ENCODE measurements at places on chromosomes 7 and 10.

- peak; percentile 45 for DNase-seq
Measured at GRCh38 chr7:32059289-32060011, 10.8 kb downstream of the PDE1C start.

DNA sequence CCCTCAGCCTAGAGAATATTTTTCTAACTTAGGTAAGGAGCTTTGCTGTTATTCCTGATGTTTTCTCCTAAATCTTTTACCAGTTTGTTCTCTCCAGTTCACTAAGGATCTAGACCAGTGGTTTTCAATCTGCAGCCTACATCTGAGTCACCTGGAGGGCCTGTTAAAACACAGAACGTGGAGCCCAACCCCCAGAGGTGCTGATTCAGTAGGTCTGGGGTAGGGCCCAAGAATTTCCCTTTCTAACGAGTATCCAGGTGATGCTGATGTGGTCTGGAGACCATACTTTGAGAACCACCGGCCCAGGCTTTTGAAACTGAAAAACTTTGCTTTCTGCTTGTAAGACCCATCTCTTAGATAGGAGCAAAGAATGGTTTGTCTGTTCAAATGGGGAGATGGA, 51.2 kb upstream of the KMT2E start:
- no peak for DNase-seq

GRCh38 chr7:91657483-91658071, 222.9 kb downstream of the MTERF1 start:
- peak; percentile 79 for DNase-seq

DNA sequence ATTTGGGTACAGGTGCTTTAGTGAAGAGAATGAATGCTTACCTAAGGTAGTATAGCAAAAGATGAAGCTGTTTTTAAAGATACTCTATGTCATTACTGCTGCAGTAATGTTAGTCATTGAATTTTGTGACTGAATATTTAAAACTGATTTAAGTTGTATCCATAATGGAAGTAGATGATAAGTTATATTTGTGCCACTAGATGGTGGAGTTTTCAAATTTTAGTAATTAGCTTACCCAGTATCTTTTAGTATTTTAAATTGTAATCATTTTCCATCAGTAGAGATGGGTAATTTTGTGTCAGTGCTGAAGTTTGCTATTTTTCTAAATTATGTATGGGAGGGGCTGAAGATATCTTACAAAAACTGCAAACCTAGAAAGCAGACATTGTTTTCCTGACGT, 25.2 kb downstream of the HBP1 start:
- DNase-seq: no peak

- no peak for DNase-seq
Measured at GRCh38 chr10:112230325-112230988, 46.9 kb upstream of the GPAM start.

GRCh38 chr10:1094112-1095057, 38.2 kb downstream of the WDR37 start:
- no peak for DNase-seq

- DNase-seq: no peak
Measured at GRCh38 chr7:22610951-22611757, 111.2 kb upstream of the STEAP1B start.

DNA sequence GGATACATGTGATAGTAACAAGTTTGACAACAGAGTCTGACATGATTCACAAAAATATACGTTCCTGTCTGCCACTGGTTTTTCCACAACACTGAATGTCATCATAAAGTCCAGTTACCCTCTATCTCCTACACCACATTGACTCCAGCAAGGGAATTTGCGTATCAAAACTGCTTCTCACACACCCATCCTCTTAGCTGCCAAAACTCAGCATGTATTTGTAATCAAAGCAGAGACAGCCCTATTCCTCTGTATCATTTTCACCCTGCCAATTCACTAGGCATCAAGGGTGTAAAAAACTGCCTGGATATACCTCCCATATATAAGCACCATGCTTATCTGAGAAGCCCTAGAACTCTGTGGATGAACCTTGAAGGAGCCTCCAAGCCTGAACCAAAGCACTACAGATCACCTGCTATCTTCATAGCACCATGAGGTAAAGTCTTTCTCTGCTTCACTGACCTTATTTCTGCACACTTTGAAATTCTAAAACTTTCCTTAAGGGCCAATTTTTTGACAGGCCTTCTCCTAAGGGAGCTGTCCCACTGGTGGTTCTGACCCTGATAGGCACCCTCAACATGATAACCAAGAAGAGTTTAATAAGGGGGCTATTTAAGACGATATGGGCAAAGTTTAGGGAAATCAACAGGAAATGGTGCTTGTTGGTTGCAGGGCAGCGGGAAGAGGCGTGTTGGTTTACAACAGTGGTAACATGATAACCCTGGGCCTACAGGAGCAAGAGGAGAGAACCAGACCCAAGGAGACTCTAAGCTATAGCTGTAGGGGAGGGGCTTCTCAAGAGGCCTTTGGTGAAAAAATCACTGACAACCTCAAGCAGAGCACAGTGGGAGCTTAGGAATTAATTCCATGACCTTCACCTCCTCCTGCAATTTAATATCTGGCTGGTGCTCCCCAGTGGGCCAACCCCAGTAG, at the start of gene IFIT1B:
Gene IFIT1B, plus strand, starts transcription at position 352 of the 933 bp plus-strand sequence. Its CDS starts 80 bp downstream, at position 432.
- DNase-seq: no peak

- DNase-seq: no peak
Measured at GRCh38 chr7:137978464-137979237, 23.2 kb downstream of the CREB3L2 start.

GRCh38 chr10:70267161-70267933, 16.5 kb downstream of the NPFFR1 start:
- DNase-seq: peak; percentile 78

- DNase-seq: no peak
Measured at GRCh38 chr10:49744924-49745605, 17.1 kb downstream of the OGDHL start.

GRCh38 chr7:16326106-16326505, 95.2 kb downstream of the CRPPA start:
- DNase-seq: no peak

DNA sequence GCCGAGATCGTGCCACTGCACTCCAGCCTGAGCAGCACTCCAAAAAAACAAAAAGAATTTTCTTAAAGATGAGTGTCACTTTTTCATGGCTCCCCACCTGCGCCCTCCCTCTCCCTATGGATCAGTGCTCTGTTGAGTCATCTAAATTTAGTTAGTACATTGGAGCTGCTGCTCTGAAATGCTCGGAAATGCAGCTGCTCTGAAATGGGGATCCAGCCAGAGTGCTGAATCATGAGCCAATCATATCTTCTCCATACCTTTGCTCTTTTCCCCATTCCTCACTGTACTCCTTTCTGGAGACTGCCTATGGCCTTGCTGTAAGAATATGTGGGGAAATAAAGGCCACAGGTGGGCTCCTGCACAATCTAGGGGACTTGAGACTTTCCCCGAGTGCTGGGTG, 188.8 kb downstream of the ZNF438 start:
- no peak for DNase-seq

- no peak for DNase-seq
Measured at GRCh38 chr10:132175408-132175807, 11.3 kb upstream of the DPYSL4 start.

DNA sequence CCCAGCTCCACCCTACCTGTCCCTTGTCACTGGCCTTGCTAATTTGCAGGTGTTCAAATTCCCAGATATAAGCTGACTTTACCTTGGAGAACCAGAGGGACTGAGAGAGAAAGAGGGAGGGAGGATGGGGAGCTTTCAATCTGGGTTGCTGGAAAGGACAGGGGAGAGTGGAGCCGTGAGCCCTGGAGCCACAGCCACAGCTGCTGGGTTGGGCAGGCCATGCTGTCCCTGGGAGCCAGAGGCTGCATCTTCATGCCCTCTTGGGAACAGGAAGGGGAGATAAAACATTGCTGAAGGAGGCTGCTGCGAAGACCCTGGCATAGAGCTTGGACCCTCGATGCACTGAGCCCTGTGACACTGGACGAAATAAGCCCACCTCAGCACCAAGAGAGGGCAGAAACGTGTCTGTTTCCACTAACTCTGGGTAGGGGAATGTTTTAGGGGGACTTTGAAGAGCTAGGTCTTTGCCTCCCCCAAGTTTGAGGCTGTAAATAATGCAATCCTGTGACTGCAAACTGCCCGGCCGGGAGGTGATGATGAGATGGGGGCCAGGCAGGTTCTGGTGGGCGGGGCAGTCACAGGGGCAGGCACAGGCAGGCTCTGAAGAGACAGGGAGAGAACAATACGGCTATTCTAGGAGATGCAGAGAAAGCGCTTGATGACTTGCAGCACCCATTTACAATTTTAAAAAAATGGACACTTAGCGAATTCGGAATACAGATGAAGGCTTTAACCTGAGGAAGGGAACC, 5.8 kb upstream of the JAKMIP3 start:
- DNase-seq: peak; percentile 27

- no peak for DNase-seq
Measured at GRCh38 chr7:30232391-30232790, 52.0 kb upstream of the ZNRF2 start.

- DNase-seq: no peak
Measured at GRCh38 chr10:106525835-106526234, 638.7 kb downstream of the SORCS1 start.

DNA sequence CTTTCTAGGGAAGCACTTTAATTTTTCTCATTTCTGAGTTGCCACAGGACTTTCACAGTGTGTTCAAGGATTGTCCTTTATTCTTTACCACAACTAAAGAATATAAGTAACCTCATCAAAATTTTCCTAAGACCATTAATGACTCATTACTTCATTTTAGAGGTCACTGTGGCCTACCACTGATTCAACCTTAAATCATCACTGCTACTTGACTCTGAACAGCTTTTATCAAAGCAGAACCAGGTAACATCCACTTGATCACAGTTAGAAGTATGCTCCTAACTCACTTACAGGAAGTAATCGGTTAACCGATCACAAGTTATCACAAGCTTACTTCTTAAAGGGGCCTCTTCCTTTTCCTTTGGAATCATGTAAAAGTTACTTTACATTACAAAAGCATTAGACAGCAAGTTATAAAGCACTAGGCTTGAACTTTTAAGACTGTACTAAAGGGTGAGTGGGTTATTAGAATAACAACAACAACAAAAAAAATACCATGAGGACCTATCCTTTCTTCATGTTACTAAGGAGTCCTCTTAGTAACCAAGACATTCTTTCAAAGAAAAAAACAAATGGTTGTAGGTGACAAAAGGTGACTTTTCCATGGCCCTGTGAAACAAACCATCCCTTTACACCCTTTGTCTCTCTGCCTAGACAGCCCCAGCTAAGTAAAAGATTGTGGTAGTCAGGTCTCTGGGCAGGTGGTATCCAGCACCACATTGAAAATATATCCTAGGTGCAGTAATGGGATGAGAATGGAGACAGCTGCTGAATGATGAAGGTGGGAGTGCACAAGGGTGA, 40.0 kb upstream of the PDK4 start:
- DNase-seq: peak; percentile 95

DNA sequence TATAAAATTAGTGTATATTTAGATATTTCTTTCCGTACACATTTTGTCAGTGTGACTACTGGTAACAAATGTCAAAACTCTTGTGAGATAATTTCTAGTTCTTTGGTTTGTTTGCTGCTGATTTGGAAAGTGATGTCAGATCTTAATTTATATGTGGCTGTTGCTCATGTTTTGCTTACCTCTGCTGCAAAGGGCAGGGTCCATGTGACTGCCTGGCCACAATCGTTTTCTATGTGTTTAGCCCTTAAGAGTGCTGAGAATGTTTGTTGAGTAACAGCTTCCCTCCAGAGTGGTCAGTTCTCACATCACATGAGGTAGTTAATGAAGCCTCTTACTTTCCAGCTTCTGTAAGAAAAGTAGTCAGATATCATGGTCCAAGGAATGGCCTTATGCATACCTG, 4.2 kb downstream of the NRBF2 start:
- no peak for DNase-seq

DNA sequence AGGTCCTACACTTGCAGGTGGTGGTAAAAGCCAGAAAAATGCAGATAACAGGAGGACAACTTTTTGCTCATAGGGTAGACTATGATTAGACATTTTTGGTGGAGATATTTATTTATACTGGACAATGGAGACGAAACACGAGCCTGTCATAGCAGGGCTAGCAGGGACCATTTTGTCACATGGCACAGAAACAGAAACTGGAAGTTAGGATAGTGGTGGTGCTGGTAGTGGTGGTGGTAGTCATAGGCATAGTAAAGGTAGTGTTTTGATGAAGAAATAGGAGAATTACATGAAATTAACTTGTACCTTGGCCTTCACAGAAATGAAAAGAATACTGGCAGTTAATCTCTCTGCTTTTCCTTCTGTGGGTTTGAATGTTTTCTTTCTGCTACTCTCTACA, 8.8 kb upstream of the MGAM start:
- DNase-seq: no peak

- no peak for DNase-seq
Measured at GRCh38 chr10:77578583-77579227, 58.9 kb downstream of the KCNMA1 start.

GRCh38 chr10:126290232-126290631, 98.0 kb downstream of the ADAM12 start:
- no peak for DNase-seq

DNA sequence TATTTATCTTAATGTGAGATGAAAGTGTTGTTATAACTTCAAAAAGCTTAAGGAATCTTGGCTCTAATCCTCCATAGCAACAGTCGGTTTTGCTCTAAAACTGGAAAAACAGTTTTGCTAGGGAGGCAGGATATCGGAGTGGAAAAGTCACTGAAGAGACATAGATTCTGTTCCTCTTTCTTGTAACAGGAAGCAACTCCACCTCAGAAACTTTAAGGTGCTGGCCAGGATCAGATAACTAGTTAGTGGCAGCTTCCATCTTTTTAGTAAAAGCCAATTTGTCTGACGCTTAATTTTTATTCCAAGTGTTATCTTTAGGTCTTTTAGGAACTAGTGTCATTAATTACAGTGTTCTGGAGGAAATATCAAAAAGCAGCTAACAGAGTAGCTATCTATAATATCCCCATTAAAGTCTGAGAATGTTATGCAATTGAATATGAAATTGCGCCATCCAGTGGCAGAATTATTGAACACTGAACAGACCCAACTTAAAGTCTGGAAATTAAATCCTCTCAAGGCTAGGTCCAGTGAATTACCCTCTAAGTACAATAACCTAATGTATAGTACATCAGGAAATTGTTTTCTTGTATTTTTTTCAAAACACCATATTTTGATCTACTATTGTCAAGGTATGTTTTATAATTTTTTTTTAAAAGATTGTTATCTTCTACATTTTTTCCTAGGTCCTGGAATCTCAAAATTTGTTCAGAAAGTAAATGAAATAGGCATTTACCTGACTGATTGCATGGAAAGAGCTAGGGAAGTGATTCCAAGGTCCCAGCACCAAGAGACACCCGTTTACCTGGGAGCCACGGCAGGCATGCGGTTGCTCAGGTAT, 65.9 kb upstream of the CC2D2B start:
- peak; percentile 34 for DNase-seq

- no peak for DNase-seq
Measured at GRCh38 chr10:26728957-26729356, 31.5 kb downstream of the PDSS1 start.

DNA sequence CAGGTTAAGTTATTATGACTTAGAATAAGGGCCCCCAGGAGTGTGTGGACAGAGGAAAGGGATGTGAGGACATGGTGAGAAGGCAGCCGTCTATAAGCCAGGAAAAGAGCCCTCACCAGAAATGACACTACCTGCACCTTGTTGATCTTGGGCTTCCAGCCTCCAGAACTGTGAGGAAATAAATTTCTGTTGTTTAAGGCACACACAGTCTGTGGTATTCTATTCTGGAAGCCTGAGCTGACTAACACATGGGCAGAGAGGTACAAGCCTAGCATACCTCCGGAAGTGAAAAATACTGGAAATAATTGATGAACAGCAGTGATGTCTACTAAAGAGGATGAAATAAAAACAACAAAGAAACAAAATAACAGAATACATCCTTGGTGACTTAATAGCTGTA, 46.1 kb upstream of the GRB10 start:
- no peak for DNase-seq

GRCh38 chr7:141841385-141841784, at the start of gene PRSS37:
PRSS37 (minus strand) TSS chr7:141841485; CDS start chr7:141841049, 436 bp downstream.
- no peak for DNase-seq
